ENCODE measurements at places on chromosomes 16 and 17. TPM values are rescaled to one million over a fixed set of nuclear protein-coding genes. Genes with fewer than 3 reads are reported as not detected.

CNGB1 gene
- not detected for total RNA-seq

DNAI2 gene
- total RNA-seq = not detected

TMEM114 gene
- not detected for total RNA-seq

ALOXE3 gene
- total RNA-seq = under 0.01 TPM

EXOC3L1 gene
- total RNA-seq = not detected

SLC52A1 gene
- not detected for total RNA-seq

MMP25 gene
- not detected for total RNA-seq

DNAH9 gene
- total RNA-seq = not detected

P2RX5 gene
- 2.0 TPM for total RNA-seq

FGF11 gene
- total RNA-seq = 0.44 TPM

C16orf96 gene
- under 0.01 TPM for total RNA-seq

STAC2 gene
- total RNA-seq = not detected

CYB561 gene
- total RNA-seq = 18.6 TPM

Measured in placental pericyte (primary cell).